Uterine smooth muscle cell (primary cell): ENCODE measurements at places on chromosomes 3 and 15. TPM values are rescaled to one million over a fixed set of nuclear protein-coding genes. Genes with fewer than 3 reads are reported as not detected.

The SEC22C gene
- total RNA-seq: 78.5 and 91.5 TPM in 2 replicates

The APBA2 gene
- 2.9 and 10.7 TPM in 2 replicates for total RNA-seq

The NANOGP8 gene
- total RNA-seq: not detected in 2 replicates

The SLITRK3 gene
- total RNA-seq: under 0.01 and 0.11 TPM in 2 replicates

The SI gene
- not detected in 2 replicates for total RNA-seq

The CILP gene
- total RNA-seq: under 0.01 and 0.12 TPM in 2 replicates

The RFX7 gene
- 4.0 and 4.6 TPM in 2 replicates for total RNA-seq

The CHRNA7 gene
- total RNA-seq: 0.37 and 1.2 TPM in 2 replicates

The SLC26A6 gene
- 24.5 and 35.4 TPM in 2 replicates for total RNA-seq

The HGD gene
- total RNA-seq: 0.33 TPM in 1 of 2 replicates, not detected in the other

The CCDC174 gene
- 11.7 and 14.1 TPM in 2 replicates for total RNA-seq

The IL5RA gene
- total RNA-seq: not detected in 2 replicates

The GUCA1C gene
- not detected in 2 replicates for total RNA-seq

The DISP2 gene
- under 0.01 and 0.12 TPM in 2 replicates for total RNA-seq

The PROK2 gene
- total RNA-seq: not detected in 2 replicates

The PLA2G4E gene
- total RNA-seq: not detected in 2 replicates

The SIDT1 gene
- total RNA-seq: not detected in 2 replicates

The HTR3E gene
- not detected in 2 replicates for total RNA-seq

The SPESP1 gene
- total RNA-seq: 1.2 and 3.2 TPM in 2 replicates

The CNTN3 gene
- total RNA-seq: 4.2 and 5.0 TPM in 2 replicates
